ENCODE measurements at places on chromosomes 6 and 20. TPM values are rescaled to one million over a fixed set of nuclear protein-coding genes. Genes with fewer than 3 reads are reported as not detected.

DNA sequence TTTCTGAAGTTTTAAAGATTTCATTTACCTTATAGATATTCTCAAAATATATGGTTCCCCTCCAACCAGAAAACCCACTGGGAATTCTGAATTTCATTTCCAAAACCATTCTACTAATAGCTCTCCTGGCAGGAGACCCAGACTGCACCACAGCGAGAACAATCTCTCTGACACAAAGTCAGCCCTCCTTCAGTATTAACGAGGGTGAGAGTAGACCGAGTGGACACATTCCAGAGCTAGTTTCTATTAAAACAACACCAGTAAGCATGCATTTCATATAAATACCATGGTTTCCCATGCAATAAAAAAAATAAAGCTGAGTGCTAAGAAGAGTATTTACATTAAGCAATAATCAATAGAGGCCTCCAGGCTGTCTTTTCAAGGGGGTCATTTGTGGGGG is 899.6 kb upstream of the SLC35B3 start:
- DNase-seq: no peak

DNA sequence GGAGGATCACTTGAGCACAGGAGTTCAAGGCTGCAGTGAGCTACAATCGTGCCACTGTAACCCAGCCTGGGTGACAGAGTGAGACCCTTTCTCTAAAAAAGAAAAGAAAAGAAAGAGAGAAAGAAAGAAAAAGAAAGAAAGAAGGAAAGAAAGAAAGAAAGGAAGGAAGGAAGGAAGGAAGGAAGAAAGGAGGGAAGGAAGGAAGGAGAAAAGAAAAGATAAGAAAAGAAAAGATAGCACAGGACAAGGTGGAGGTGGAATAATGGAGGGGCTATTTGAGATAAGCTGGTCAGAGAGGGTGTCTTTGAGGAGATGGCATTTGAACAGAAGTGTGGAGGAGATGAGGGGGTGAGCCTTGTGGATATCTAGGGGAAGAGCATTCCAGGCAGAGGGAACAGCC is 2.7 kb upstream of the PDRG1 start:
- DNase-seq: no peak

GRCh38 chr6:87122477-87122876 is 27.6 kb upstream of the CGA start:
- DNase-seq: no peak

CAP2 gene
- total RNA-seq: 3.4 TPM

DNA sequence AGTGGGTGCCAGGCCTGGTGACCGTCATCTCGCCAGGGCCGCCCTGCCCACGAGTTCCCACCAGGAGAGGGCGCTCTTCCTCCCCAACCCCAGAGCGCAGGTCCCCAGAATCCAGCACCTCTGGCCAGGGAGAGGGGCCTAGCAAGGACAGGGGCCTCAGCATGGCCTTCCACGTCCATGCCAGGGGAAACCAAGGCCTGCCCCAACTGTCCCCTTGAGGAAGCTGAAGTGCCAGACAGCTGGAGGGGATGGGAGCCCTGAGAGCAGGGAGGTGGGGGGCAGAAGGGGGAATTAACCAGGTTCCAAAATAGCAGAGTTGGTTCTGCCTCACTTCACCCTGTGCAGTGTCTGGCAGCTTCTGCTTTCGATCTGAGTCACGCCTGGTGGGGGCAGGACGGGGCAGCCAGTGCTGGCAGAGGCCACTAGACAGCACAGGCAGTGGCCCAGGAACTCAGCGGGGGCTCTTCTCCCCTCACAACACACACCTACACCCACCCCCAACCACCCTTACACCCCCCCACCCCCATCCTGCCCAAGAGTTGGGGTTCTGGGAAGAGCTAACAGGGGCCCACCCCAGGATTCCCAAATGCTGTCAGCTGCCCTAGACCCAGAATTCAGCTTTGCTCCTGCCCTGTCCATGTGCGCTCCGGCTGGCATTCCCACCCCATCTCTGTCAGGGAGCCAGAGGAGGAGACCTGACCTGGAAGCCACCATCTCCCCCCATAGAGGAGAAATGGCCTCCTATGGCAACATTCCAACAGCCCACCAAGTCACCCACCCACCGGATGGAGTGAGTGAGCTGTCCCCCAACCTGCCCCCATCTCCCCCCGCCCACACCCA is 29.2 kb downstream of the TFEB start:
- peak; percentile 82 for DNase-seq

GRCh38 chr20:35489717-35490116 is 34.3 kb downstream of the CEP250 start:
- DNase-seq: no peak

PAK5 gene
- total RNA-seq: not detected
